Cortex of kidney (tissue), 1 donor: ENCODE measurements at places on chromosomes 1 and 21.

- no peak for DNase-seq
These were observed 39.5 kb upstream of the DDAH1 start for GRCh38 chr1:85504417-85504816.

DNA sequence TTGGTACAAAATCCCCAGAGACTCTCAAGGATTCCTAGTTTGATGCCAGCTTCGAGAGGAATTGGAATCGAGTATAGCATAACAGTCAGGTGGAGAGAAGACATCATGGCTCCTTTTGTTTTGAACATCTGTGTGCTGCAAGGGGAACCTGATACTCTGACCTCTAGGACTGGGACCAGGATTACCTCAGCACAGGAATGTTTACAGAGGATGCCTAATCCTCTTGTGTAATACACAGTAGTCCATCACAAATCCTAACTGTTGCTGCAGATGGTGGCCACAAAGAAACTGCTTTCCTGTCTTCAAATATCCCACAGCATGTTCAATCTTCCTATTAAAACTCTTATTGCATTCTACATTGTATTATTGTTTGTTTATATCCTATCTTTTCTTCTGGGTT is 111.8 kb upstream of the PRMT6 start:
- DNase-seq: no peak

DNA sequence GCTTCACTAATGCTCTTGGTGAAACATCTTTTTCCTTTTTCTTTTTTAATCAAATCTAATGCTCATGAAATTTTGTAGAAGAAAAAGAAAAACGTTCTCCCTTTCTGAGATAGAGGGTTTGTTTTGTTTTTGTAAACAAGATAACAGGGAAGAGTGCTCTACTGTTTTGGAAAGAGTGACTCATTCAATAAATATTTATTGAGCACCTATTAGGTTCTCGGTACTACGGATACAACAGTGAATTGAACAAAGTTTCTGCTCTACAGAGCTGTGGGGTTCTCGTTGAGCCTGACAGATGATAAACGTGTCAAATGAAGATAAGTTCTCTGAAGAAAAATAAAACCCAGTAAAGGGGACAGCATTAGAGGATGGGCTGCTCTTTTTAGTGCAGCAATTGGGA is 7.0 kb downstream of the PGM1 start:
- no peak for DNase-seq

- DNase-seq: no peak
These were observed 63.6 kb upstream of the DENND1B start for GRCh38 chr1:197838836-197839235.

DNA sequence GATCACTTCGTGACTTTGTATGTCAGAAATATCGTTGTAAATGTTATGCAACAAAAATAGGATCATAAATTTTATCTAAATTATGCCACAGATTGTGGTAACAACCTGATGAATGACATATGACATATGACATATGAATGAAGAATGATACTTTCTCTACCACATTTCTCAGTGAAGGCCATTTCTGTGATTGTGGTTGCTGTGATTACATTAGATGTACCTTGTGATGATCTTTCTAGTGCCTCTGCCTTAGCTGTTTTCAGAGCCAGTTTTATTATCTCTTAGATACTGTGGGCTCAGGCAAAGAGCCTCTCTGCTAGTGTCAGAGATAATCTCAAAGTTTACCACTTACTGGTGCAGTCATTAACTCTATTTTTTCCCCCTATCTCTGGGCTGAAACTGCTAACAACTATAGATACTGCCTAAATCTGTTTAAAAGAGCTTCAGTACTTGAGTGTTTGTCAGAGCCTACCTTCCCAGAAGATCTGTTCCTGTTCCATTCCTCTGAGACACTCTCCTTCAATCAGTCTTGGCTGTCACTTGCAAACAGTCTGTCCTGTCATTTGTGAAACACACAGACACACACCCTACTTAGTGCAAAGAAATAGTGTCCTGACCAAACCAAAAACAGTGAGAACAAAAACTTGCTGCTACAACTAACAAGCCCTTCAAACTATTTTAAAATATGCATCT is 55.5 kb downstream of the HMCN1 start:
- DNase-seq: no peak

DNA sequence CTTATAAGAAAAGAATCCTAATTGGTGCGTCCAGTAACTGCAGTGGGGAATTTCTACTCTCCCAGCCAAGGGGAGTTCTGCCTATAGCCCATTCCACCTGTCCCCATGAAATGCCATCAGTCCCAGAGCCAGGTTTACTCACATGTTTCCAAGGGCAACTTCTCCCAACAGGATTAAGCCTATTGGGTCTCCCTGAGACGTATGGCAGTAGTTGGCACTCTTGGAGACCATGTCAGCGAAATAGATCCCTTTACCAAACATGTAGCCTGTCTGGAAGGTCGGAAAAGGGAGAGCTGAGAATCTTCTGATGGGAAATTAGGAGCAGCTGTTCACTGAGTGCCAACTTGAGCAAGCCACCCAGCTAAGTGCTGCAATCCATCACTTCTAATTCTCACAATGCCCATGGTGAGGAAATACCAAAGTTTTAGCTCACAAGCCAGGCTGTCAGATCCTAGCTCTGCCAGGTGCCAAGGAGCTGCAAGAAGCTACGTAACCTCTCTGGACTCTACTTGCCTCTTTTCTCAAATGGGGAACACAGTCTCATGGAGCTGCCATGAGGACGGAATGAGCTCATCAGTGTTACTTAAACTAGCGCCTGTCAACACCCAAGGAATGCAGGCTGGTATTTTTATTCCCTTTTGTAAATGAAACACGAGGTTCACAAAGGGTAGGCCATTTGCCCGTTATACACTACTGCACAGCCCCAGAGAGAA is 43.9 kb downstream of the PARP1 start:
- no peak for DNase-seq
